Central memory CD4-positive, alpha-beta T cell (primary cell): ENCODE measurements at places on chromosomes 16 and 17.

DNA sequence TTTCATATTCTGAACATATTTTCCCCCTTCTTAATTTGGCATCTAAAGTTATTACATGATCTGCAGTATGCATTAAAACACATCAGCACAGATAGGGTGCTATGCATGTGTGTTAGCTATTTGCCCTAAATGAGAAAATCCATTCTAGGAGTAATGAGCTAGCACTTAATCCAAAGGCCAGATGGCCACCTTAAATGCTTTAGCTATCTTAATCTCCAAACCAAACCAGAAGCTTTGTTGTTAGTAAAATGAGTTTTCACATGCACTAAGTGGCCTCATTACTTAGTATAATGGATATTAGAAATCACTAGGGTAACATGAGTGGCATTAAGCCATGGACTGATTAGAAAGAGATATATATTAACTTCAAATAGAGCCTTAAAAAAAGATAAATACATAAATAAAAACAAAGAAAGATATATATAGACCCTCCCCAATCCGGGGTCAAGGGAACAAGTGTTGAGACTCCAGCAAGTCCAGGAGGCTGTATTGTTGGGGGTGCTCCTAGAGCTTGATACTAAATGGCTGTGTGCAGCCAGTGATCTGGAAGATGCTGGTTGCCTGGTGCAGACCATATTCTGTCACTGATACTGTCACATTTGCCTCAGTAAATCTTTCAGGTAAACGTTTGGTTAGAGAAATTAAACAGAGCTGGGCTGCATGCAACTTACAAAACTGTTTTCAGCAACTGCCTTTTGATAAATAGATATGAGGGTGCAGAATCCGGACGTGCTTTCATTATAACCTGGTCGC is 67.3 kb downstream of the MYH10 start:
- no peak for DNase-seq

- DNase-seq, result peak; percentile 88
Observed at GRCh38 chr16:4957720-4958509, at the start of gene SEC14L5. Gene SEC14L5, plus strand, starts transcription at chr16:4958330. Its CDS starts 994 bp downstream, at chr16:4959324.

- no peak for DNase-seq
Observed at GRCh38 chr17:2449486-2449885, 48.6 kb upstream of the MNT start.

GRCh38 chr16:85180827-85181738 is 68.8 kb upstream of the CIBAR2 start:
- DNase-seq, result no peak

- DNase-seq, result no peak
Observed at GRCh38 chr17:17538417-17539391, 42.5 kb upstream of the RASD1 start.

GRCh38 chr17:22669721-22670120 is 977.4 kb downstream of the KCNJ18 start:
- no peak for DNase-seq

GRCh38 chr16:2719328-2720063 is 528 bp downstream of the PRSS27 start:
- no peak for DNase-seq

DNA sequence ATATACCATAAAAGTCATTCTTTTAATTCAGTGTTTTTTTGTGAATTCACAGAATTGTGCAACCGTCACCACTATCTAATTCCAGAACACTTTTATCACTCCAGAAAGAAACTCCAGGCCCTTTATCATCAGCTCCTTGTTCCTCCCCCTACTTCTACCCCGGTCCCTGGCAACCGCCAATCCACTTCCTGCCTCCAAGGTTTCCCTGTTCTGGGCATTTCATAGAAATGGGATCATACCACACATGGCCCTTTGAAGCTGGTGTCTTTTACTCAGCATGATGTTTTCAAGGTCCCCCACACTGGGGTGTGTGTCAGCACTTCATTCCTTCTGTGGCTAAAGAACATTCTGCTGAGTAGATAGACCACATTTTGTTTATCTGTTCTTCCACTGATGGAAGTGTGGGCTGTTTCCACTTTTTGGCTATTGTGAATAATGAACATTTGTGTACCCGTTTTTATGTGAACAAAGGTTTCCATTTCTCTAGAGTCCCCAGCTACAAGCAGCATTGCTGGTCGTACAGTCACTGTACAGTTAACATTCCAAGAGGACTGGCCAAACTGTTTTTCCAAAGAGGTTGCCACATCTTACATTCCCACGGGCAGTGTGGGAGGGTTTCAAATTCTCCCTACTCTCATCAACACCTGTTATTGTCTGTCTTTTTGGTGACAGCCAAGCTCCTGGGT is 75.8 kb upstream of the ZNF469 start:
- no peak for DNase-seq

DNA sequence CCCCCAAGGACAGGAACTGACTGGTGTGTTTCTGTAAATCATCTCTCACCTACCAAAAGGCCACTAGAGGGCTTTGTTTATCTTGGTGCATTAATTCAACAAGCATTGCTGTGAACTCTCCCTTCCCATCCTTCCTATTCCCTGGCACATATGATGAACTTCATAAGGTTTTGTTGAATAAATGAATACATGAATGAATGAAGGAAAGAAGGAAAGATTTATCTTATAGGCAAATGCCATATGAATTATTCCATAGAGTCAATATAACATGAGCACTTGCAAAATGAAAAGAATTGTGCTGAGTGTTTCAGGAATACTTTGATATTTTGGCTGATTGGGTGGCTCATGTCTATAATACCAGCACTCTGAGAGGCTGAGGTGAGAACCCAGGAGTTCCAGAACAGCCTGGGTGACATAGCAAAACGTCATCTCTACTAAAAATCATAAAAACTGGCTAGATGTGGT is 4.3 kb downstream of the SPDYE4 start:
- DNase-seq, result no peak

DNA sequence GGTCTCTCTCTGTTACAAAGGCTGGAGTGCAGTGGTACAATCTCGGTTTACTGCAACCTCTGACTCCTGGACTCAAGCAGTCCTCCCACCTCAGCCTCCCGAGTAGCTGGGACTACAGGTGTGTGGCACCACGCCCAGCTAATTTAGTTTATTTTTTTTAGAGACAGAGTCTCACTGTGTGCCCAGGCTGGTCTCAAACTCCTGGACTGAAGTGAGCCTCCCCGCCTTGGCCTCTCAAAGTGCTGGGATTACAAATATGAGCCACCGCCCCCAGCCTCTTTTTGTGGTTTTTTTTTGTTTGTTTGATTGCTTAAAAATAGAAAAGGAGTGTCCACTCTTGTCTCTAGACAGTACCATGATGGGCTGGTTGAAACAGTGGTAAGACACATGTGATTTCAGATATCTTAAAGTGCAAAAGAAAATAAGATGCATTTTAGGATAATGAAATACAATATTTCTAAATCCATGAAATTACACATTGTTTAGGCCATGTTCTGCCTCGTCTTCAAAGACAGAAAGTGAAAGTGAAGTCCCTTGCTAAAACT is 27.4 kb downstream of the KIAA0513 start:
- DNase-seq, result no peak

- no peak for DNase-seq
Observed at GRCh38 chr16:54431041-54431996, 144.7 kb upstream of the IRX3 start.

- no peak for DNase-seq
Observed at GRCh38 chr16:56997264-56997663, 7.9 kb downstream of the NLRC5 start.

GRCh38 chr16:48627148-48627547 is 17.2 kb upstream of the N4BP1 start:
- no peak for DNase-seq

GRCh38 chr17:83036666-83037065 is 42.7 kb upstream of the METRNL start:
- no peak for DNase-seq

- no peak for DNase-seq
Observed at GRCh38 chr17:82334204-82334621, 647 bp upstream of the SECTM1 start.

DNA sequence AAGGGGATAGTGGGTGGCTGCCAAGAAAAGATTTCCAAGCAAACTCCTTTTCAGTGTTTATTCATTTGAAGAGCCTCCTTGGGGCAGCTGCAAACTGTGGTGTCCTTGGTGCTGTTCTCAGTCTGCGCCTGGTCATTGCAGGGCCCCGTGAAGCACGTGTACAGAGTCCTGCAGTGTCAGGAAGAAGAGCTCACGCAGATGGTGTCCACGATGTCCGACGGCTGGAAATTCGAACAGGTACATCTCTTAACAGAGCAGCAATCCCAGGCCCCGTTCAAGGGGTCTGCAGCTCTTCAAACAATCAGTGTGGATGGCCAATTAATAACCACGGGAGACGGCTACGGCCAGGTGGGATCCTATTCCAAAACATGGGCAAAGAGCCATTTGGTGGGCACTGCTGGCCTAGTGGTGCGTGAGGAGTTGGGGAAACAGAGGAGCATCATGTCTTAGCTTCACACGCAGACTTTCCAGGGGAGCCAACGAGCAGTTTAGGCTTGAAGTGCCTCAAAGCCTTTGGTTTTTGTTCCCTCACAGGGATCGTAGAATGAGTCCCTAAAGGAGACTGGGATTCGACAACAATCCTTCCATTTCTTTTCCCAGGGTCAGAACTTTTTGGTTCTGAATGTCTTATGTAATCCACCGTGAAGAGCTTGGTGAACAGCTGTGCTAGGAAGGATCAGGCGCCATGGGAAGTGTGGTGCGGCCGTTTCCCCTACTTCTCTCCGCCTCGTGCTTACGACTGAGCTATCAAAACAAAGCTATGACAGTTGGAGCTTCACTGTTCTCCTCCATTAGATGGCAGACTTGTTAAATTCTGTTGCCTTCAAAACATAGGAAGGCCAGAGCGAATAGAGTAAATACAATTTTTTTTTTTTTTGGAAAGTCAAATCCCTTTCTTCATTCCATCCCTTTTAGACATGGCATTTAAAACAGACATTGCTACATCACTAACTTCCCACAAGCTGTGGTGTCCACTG is 12.6 kb downstream of the KCTD2 start:
- DNase-seq, result no peak

DNA sequence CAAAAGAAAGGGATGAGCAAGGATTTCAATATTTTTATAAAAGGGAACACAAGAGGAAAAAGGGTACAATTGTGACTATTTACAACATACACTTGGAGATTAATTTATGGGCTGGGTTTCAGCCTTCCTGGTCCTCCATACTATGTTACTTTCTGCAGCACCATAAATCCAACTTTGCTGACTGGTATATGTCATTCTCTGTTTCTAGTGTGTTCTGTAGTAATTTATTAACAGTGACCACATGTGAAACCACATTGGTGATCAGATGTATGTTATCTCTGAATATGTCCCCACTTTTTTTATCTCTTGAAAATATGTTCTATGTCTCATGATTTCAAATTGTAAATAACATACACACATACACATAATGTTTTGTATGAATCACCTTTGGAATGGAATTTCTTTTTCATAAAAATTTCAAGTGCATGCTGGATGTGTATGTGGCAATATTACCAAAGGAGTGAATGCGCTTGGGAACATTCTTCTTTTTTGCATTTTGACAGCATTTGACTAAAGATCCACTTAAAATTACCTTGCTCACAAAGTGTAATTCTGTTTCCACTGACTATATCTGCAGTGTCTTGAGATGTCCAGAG is 2.9 kb upstream of the LYRM9 start:
- DNase-seq, result no peak
